ENCODE measurements at places on chromosomes 3 and 15.

DNA sequence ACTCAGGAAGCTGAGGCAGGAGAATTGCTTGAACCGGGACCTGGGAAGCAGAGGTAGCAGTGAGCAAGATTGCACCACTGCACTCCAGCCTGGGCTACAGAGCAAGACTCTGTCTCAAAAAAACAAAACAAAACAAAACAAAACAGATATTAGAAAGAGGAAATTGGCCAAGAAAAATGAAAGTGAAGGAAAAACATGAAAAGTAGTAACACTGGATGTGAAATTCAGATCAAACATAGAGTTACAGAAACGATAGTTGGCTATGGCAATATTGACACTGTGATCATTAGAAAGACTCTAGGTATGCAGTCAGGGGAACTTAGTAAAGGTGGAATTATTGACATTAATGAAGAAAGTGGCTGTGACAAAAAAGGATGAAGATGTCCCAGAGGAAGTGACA, 13.2 kb upstream of the TIPARP start:
- no peak for DNase-seq

DNA sequence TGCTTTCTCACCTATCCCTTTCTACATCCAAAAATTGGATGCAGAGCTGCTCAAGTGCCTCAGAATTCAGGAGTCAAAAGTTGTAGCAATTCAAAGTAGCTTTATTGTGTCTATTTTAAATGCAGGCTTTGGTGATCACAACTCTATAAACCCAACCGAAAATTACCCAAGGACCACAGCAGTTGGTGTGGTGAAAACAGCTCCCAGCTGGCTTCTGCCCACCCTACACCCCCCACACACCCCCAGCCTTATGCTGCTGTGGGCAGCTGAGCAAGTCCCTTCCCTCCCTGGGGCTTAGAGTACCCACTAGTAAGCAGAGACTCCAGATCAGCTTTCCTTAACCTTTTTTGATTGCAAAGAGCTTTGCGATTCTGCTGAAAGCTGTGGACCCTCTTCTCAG, 5.8 kb upstream of the HES1 start:
- no peak for DNase-seq

DNA sequence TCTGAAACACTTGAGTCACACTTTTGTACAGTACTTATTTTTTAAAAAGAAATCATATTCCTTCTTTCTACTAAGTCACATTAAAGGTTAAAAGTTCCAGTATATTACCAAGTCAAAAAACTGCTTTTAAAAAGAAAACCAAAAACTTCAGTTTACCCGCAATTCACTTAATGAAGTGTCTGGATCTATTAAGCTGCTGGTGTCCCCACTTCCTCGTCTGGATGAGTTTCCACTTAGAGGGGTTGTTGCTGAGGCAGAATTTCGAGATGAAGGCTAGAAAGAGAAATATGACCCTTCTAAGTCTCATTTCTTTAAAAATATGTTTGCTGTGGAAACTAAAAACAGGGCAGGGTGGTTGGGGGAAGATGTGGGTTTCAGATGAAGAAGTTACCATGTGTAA, 79.7 kb downstream of the LRRFIP2 start:
- no peak for DNase-seq

DNA sequence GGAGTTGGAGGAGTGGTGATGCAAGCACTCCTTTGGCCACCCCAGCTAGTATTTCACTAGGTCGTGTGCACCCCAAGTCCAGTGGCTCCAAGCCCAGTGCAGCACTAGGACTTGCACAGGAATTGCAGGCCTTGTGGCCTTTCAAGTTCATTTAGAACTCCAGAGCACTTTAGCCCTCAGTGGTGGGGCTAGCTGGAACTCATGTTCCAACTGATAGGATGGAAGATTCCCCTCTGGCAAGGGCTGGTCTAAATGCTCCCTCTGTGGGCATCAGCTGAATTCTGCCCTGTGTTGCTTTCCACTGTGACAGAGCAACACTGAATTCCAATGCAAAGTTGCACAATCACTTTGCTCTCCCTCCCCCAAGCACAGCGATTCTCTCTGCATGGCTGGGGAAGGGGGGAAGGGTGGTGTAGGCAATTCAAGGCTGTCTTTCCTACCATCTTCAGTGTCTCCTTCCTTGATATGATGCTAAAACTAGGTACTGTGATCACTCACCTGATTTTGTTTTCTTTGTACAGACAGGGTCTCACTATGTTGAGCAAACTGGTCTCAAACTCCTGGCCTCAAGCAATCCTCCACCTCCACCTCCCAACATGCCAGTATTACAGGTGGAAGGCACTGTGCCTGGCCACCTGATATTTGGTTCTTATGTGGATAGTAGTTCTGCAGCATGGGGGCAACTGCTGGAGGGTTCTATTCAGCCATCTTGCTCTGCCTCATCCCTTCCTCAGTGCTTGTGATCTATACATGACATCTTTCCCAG, 10.3 kb downstream of the USF3 start:
- DNase-seq, result no peak

GRCh38 chr3:278300-279064, 81.9 kb downstream of the CHL1 start:
- DNase-seq, result no peak

DNA sequence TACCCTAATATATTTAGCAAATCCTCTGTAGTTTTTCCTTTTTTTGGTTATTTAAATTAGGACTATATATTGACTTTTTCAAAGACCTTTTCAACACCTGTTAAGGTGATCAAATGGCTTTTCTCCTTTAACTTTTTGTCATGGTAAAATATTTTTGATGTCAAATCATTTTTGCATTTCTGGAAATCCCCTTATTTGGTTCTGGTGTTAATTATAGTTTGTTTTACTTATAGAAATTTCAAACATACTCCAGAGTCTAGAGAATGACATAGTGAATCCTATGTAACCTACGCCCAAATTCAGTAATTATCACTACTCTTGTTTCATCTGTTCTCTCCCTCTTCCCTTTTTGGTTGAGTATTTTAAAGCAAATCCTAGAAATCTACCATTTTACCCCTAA, 121.3 kb upstream of the TBL1XR1 start:
- DNase-seq, result no peak

GRCh38 chr3:67529337-67529736, 125.1 kb downstream of the SUCLG2 start:
- no peak for DNase-seq

GRCh38 chr3:32384938-32385337, 6.7 kb upstream of the CMTM7 start:
- DNase-seq, result no peak

- peak; percentile 4 for DNase-seq
These were observed 87.8 kb downstream of the NCEH1 start for GRCh38 chr3:172622916-172623700.

GRCh38 chr3:189908646-189909045, 212.1 kb downstream of the P3H2 start:
- no peak for DNase-seq

DNA sequence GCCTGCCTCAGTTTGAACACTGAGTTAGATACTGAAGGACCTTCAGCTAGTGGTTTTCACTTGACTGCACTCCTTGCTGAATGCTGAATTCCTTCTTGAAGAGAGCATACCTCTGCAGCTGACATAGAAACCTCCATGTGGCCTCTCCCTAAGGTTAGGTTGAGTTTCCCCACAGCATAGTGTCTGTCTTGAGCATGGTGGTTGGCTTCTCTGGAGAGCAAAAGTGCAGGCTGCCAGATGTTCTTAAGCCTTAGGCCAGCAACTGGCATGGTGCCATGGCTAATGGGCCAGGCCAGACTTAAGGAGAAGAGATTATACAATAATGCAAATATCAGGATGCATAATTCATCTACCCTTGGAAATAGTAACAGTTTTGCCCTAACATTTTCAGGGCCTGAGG, 545.6 kb upstream of the ZNF385D start:
- no peak for DNase-seq

- no peak for DNase-seq
These were observed 28.9 kb upstream of the ZNF385D start for GRCh38 chr3:21779909-21780308.

GRCh38 chr3:116770815-116771450, 61.4 kb downstream of the TUSC7 start:
- DNase-seq, result no peak

DNA sequence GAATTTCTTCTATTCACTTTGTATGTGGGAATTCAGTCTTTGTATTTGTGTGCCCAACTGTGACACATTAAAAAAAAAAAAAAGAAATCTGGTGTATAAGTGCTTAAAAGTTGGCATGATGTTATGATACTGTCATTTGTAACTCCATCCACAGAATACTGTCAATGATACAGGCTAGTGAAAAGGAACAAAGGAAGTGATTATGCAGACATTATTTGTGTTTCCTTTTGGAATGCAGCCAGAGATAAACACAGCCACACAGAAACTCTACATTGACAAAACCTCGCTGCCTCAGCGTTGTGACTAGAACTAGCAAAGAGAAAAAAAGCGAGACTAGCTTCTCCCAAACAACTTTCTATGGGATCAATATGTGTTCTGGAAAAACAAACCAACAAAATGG, 519.2 kb upstream of the AGTR1 start:
- no peak for DNase-seq

DNA sequence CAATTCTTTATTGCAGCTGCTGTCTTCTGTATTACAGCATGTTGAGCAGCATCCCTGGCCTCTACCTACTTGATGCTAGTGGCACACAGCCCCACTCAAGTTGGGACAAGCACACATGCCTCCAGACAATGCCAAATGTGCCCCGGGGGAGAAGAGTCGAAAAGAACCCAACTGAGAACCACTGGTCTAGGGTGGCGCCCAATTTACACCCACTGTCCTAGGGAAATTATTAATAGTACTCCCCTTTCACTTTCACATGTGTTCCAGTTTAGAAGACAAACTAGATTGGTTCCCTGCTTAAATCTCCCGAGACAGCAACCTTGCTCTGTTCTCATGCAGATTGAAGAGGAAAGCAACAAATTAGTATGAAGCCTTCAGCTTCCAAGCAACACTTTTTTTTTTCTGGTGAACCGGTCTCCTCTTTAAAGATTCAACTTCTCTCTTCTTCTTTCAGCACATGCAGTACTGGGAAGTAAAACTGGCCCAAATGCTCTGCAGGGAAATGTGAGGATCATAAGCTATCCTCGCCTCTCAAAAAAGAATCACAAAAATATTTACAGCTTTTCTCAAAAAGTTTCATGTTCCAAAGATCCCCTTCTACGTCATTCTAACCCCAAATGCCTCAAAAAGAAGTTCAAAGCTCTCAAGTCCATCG, 823.9 kb upstream of the CFAP20DC start:
- no peak for DNase-seq

DNA sequence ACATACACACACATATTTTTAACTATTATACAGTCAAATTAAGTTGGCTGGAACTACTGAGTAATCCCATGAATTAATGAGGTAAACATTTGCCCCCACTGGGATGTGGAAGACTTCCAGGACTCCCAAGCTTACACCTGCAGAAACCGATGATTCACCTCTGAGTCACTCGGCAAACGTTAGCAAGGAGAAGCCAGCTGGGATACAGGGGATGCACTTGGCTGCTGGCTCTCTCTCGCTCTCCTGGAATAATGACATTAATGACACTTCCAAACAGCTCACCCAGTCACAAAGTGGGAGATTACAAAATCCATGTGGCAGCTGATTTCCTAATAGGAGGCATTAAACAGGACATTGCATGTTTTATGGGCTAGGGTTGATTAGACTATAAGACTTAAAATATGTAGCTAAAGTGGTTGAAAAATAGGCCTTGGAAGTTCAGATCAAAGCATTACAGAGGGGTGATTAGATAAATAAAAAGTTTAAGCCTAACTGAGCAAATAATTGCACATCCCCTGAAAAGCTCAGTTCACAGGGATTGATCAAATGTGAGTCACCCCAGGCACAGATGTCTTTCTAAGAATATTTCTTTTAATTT, 500.9 kb downstream of the SOX2 start:
- DNase-seq, result no peak

- DNase-seq, result no peak
These were observed 76.2 kb upstream of the CMTM7 start for GRCh38 chr3:32315441-32315840.

- DNase-seq, result no peak
These were observed 21.7 kb upstream of the ABHD10 start for GRCh38 chr3:111956995-111957734.

GRCh38 chr3:194745422-194746184, 59.9 kb downstream of the FAM43A start:
- no peak for DNase-seq

GRCh38 chr3:119950666-119951325, 143.5 kb downstream of the GSK3B start:
- no peak for DNase-seq
